WTC11 (cell line): ENCODE measurements at places on chromosomes 12 and 14.

DNA sequence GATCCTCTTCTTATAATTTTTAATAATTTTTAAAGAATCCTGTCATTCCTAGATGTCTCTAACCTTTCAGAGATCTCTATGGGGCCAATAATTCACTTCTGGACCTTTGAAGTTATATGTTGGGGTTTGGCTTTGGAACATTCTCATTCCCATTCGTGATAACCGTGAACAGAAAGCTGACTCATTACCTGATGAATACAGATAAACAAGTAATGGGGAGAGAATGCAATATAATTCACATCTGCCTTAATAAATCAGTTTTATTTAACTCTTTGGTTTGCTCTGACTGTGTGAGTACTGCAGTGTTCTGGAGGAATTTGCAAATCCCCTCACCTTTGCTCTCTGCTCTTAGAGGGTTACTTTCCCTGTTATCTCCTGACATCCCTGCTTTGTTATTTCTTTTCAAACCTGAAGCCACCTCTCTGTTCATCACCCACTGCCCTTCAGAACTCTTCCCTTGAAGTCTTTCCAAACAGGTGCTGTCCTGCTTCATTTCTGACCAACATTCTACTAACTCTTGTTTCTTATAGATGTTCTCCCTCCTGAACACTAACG, 79.6 kb upstream of the SLC38A2 start:
- no peak overlapping the region for H3K4me3 ChIP-seq
- no peak overlapping the region for H3K27ac ChIP-seq
- no peak for DNase-seq
- H3K36me3 ChIP-seq = peaks cover 15% of the 10 kb centered on the region

GRCh38 chr14:22740020-22740419, 26.5 kb upstream of the OXA1L start:
- no peaks in the 10 kb centered on the region; the same call in 1 of the 2 replicates for H3K36me3 ChIP-seq
- no peaks in the 10 kb centered on the region for H3K4me1 ChIP-seq
- H3K27ac ChIP-seq = no peak overlapping the region
- DNase-seq = no peak

DNA sequence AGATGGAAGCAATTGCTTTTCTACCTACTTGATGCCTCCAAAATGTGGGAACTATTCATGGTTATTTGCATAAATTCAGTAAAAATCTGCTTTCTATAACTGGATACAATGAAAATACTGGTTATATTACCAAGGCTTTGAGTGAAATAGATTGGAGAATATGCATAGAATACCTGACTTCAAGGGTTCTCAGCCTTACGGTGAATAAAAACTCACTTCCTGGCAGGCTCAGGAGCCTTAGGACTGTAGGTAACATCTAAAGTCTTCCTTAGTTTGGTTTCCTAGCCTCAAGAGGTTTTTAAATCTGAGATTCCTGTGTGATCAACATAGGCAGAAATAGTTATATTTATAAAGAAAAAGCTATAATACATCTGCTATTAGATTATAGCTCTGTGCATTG, 158.6 kb downstream of the SLC41A2 start:
- no peaks in the 10 kb centered on the region; the same call in 1 of the 2 replicates for H3K27me3 ChIP-seq
- no peak overlapping the region for H3K4me3 ChIP-seq
- no peak for DNase-seq
- H3K27ac ChIP-seq = no peak overlapping the region
- H3K4me1 ChIP-seq = no peaks in the 10 kb centered on the region

DNA sequence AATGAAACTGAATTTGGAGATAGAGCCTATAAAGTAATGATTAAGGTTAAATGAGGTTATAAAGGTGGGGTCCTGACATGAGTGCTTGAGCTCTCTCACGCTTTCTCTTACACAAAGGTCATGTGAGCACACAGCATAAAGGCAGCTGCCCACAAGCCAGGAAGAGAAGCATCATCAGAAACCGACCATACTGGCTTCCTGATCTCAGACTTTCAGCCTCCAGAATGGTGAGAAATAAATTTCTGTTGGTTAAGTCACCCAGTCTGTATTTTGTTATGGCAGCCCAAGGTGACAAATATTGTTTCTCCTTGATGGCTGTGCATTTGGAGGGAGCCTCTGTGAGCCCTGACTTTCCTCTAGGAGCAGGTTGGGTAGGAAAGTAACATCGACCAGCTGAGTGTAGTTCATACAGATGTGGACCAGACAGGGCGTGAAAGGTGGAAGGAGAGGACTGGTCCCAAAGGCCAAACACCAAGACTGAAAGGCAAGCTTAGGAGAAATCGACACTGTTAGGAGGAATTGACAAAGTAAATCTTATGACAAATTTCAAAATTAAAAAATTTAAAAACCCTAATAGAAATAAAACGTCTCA, 97.6 kb upstream of the SLC38A2 start:
- peak overlapping the region; percentile 50; the same call in 1 of the 2 replicates for H3K27ac ChIP-seq
- H3K4me3 ChIP-seq = no peak overlapping the region
- H3K27me3 ChIP-seq = no peaks in the 10 kb centered on the region

DNA sequence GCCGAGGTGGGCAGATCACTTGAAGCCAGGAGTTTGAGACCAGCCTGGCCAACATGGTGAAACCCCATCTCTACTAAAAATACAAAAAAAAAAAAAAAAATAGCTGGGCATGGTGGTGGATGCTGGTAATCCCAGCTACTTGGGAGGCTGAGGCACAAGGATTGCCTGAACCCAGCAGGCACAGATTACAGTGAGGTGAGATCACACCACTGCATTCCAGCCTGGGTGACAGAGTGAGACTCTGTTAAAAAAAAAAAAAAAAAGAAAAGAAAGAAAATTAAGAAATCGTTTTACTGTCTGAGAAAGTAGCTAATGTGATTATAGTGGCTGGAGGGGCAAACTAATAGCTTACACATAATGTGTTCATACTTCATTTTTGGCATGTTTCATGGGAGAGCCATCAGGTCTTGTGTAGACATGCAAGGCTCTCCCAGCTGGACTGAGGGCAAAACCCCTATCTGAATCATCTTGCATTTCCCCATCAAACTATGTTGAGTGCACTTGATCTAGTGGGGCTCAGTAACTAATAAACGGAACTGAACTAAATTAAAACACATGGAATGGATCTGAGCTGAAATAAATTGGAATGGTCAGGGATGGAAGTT, 16.2 kb downstream of the KIF21A start:
- H3K27ac ChIP-seq = peak overlapping the region; percentile 30; the same call in 1 of the 2 replicates
- H3K4me3 ChIP-seq = no peak overlapping the region
- DNase-seq = no peak
- H3K36me3 ChIP-seq = no peaks in the 10 kb centered on the region

DNA sequence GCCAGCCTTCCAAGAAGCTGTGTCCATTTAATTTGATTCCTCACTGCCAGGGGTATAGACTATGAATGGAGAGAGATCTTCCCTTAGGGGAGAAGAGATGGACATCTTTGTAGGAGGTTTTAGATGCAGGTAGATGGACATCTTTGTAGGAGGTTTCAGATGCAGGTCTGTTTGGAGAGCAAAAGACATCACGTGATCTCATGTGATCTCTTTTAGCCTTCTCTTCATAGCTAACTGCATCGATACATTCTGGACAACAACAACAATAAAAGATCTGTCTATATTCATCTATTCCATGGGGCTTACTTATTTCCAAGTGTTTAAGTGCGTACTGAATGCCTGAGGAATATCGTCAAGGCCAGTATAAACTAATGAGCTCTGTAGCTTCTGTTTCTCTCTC, 163.2 kb downstream of the PAX9 start:
- peaks cover 24% of the 10 kb centered on the region for H3K4me1 ChIP-seq
- no peak overlapping the region for H3K4me3 ChIP-seq
- H3K27ac ChIP-seq = no peak overlapping the region; the same call in 1 of the 2 replicates
- H3K27me3 ChIP-seq = no peaks in the 10 kb centered on the region

DNA sequence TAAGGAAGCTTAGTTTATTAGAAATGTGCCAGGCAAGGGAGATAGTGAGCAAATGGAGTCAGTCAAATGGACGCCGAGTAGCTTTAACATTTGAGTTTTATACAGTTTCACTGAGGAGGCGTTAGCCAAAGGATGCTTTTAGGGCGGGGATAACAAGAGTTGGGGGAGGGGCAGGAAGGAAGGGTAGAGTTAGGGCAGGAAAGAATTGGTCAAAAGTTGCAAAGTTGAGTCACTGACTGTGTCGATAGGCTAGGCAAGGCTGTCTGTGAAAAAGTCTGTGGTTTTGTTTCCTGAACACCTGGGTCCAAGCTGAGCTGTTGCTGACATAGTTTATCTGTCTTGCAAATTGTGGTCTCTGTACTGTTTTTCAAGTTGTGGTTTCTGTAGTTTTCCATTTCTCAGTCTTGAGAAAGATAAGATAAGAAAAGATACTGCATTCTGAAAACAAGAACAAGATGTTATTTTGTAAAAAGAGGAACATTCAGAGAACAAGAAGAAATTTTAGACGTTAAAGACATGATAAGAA, 62.6 kb upstream of the RESF1 start:
- H3K27ac ChIP-seq = peak overlapping the region; percentile 46
- H3K36me3 ChIP-seq = peaks cover 5% of the 10 kb centered on the region
- H3K27me3 ChIP-seq = peaks cover 3% of the 10 kb centered on the region; the same call in 1 of the 2 replicates
- peaks cover 33% of the 10 kb centered on the region for H3K4me1 ChIP-seq

DNA sequence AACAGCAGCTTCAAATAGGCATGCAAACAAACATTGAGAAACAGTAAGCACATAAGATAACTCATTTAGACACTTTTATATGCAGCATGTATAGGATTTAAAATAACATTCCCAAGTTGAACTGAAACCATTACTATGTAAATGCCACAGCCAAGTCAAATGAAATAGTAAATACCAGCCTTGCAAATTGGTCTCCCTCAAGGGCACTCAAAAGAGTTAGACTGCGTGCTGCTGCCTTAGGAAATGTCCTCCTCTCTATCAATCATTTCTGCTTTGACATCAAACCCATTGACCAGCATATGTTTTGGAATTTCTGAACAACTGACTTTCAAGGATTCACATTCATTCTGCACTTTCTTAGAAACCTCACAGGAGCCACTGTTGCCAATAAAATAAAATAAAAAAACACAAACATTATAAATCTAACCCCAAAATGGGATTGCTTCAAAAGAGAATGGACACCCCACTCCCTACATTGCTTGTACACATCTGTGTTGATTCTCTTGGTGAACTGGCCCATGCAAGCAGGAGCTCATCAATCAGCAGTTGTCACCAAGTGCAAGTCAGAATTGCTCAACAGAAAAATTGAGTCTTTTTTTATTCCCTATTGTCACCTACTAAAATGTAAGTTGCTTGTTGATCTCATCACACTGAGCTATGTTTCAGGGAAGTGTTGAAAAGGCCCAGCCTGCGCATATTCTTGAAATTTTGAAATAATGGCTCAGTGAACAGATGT, 256.2 kb downstream of the DAD1 start:
- peaks cover 27% of the 10 kb centered on the region for H3K36me3 ChIP-seq
- no peak for DNase-seq
- peaks cover 28% of the 10 kb centered on the region for H3K4me1 ChIP-seq
- H3K4me3 ChIP-seq = peak overlapping the region; percentile 27
- peaks cover 17% of the 10 kb centered on the region for H3K27me3 ChIP-seq

DNA sequence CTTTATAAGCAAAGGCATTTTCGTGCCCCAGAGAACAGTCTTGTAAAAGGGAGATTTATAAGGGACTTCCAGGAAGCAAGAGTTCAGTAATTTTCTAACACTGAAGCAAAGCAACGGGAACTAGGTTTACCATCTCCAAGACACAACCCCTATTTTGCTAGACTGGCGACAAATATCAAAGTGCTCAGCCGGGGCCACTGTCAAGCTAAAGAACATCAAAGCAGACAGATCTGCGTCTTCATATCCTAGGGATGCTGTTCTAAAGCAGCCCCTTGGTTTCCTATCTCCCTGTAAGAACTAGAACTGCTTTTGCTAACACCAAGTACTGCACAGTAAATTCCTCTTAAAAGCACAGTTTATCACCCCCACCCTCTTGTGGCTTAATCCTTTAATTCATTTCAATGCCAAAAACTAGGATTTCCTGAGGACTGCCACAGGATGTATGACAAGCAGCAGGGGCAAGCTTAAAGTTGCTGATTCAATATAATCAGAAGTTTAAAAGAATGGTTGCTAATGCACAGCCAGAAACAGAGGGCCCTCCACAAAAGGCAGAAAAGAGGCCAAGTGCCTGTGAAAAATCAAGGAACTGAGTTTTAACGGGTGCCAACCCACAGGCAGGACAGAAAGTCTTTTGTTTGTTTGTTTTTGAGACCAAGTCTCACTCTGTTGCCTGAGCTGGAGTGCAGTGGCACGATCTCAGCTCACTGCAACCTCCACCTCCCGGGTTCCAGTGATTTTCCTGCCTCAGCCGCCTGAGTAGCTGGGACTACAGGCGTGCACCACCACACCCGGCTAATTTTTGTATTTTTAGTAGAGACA, 44.0 kb upstream of the ISM2 start:
- peaks cover 18% of the 10 kb centered on the region for H3K36me3 ChIP-seq
- H3K27ac ChIP-seq = 0 out of 2 replicates have a peak overlapping the region, but pooled peaks have one; percentile 13
- no peaks in the 10 kb centered on the region for H3K27me3 ChIP-seq
- DNase-seq = no peak

GRCh38 chr12:54075974-54076373, 22.3 kb downstream of the HOXC4 start:
- H3K27me3 ChIP-seq = peaks cover 87% of the 10 kb centered on the region
- peak overlapping the region; percentile 54 for H3K4me3 ChIP-seq
- H3K4me1 ChIP-seq = peaks cover 61% of the 10 kb centered on the region

GRCh38 chr12:27814411-27814810, 34.4 kb upstream of the MANSC4 start:
- H3K27me3 ChIP-seq = peaks cover 3% of the 10 kb centered on the region; the same call in 1 of the 2 replicates
- no peak overlapping the region for H3K27ac ChIP-seq
- H3K4me3 ChIP-seq = no peak overlapping the region

DNA sequence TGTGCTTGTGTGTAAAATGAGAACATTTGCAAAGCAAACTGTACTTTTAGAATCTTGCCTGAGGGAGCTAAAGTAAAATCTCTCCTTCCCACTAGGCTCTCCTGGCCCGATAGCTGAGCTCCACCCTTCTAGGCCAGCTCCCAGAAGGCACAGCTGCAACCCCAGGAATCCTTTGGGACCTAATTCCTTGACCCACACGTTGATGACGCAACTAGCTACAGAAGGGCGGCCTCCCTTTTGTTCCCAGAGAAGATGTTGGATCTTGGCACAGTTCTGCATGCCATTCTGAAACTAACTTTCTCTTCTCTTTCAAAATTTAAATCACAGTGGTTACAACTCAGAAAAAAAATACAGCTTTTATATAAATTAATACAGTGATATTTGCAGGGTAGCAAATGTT, 268.1 kb downstream of the EGLN3 start:
- H3K4me3 ChIP-seq = no peak overlapping the region
- H3K4me1 ChIP-seq = peaks cover 6% of the 10 kb centered on the region; the same call in 1 of the 2 replicates
- no peak for DNase-seq
- H3K27ac ChIP-seq = no peak overlapping the region
- H3K36me3 ChIP-seq = no peaks in the 10 kb centered on the region

- H3K4me3 ChIP-seq = no peak overlapping the region
- peaks cover 3% of the 10 kb centered on the region; the same call in 1 of the 2 replicates for H3K27me3 ChIP-seq
- no peaks in the 10 kb centered on the region for H3K36me3 ChIP-seq
Observed at GRCh38 chr12:3641428-3642018, 111.4 kb downstream of the CRACR2A start.
